Adrenal gland (tissue), 19 donors: ENCODE measurements at places on chromosomes 12 and 14. TPM values are rescaled to one million over a fixed set of nuclear protein-coding genes. Genes with fewer than 3 reads are reported as not detected.

GRCh38 chr12:110726708-110727369, 15.9 kb downstream of the PPP1CC start:
- DNase-seq, result no peak

EPYC gene
- total RNA-seq, result not detected

GRCh38 chr14:81164167-81164774, 56.5 kb downstream of the GTF2A1 start:
- peak; percentile 86 for DNase-seq

PDE6H gene
- not detected for total RNA-seq
